ENCODE measurements at places on chromosomes 2 and 18.

DNA sequence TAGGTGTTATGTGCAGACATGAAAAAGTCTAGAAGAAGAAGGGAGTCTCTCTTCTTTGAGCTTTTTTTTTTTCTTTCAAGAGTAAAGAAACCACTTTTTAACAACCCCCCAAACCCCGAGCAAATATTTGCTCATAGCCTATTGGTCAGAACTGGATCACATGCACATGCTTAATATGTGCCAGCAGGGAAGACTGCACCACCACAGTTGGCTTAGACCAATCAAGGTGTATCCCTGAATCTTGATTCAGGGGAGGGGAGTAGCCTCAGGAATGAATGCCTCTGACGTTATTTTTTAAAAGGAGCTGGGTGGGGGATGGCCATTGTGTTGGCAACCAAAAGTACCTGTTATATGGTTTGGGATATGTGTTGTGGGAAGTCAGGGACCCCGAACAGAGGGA is 171.4 kb upstream of the NABP1 start:
- DNase-seq = no peak

GRCh38 chr18:57062844-57063243 is 84.0 kb upstream of the BOD1L2 start:
- no peak for DNase-seq

DNA sequence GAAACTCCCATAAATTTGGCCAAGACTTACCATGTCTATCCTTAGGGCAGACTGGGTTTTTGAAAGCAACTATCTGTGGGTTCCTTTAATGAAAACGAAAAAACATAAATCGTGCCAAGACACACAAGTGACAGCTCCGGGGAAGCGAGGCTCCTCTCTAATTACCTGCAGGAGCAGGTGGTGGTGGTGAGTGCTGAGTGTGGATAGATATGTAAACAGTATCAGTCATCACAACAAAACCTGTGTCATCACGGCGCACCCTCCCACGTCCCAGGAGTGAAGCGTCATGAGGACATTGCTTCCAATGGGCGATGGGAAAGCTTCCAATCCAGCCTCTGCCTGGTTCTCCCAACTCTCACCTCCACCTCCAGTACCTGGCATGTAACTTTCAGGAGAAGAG is 31.3 kb downstream of the ACKR3 start:
- no peak for DNase-seq

- no peak for DNase-seq
These were observed 94.3 kb downstream of the TWIST2 start for GRCh38 chr2:238942080-238942725.

GRCh38 chr2:32064021-32064601 is 755 bp downstream of the SPAST start:
- DNase-seq = no peak

DNA sequence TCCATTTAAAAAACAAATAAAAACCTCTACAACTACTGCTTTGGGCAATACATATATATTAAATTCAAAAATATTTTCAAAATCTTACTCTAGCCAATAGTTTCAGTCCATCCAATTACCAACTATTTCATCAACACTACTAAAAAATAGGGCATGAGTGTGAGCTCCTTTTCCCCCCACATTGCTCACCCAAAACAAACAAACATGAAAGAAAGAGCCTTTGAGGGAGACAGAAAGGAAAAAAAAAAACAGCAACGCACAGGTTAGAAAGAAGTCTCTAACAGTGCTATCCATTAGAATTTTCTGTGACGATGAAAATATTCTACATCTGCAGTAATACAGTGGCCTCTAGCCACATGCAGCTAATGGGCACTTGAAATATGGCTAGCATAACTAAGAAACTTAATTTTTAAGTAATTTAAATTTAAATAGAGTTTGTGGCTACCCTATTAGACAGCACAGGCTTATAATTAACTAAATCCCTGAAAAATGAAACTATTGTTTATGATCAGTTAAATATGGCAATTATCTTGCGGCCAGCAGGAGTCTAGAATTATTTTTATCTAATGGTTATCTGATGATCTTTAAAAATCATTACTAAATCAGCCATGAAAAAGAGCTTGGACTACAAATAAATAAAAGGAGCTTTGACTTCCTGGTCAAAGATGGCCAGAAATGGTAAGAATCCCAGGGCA is 59.2 kb downstream of the RBMS1 start:
- DNase-seq = no peak

DNA sequence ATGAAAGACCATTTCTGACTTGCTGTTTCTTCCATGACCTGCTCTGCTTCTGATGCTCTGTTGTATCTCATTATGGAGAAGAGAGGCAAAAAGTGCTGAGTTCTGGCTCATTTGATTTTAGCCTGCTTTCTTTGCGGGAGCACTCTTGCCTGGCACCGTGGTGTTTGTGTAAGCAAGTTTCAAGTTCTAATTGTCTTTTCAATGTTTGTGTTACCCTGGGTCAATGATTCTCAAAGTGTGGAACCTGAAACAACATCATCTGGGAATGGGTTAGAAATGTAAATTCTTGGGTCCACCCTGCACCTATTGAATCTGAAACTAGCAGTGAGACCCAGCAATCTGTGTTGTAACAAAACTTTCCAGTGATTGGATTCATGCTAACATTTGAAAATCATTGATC is 85.5 kb upstream of the STON1 start:
- DNase-seq = no peak

GRCh38 chr18:36186461-36187192 is 670 bp upstream of the MOCOS start:
- DNase-seq = no peak

- DNase-seq = no peak
These were observed 19.3 kb upstream of the DSG2 start for GRCh38 chr18:31478688-31479087.

DNA sequence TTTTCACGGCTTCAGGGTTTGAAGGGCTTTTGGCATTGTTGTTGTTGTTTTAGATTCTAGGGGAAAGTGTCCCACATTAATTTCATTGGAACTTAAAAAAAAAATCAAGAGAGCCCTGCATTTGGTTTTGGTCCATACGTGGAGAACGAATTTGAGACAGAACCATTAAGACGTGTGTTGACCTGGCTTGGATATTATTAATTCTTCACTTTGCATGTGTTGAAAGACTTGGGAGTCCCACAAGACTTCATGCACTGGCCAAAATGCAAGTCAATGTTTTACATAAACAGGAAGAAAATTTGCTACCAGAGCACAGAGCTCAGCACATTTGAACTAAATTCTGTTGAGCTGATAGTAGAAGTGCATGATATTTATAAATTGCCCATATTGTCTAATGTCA is 761.2 kb upstream of the ACVR2A start:
- DNase-seq = no peak

DNA sequence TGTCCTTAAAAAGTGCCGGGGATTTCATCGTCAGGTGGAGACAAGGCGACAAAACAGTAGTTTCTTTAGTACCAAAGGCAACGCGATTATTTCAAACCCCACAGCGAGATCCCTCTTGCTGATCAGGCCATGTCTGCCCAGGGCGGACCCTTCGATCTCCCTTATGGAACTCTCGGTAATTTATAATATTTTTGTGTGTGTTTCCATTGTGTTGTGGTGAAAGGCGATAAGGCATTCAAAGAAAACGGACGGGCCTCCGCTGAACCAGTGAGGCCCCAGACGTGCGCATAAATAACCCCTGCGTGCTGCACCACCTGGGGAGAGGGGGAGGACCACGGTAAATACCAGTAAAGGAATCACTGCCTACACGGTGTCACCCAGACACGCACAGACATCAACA is 1.4 kb upstream of the GAD1 start:
- DNase-seq = no peak

DNA sequence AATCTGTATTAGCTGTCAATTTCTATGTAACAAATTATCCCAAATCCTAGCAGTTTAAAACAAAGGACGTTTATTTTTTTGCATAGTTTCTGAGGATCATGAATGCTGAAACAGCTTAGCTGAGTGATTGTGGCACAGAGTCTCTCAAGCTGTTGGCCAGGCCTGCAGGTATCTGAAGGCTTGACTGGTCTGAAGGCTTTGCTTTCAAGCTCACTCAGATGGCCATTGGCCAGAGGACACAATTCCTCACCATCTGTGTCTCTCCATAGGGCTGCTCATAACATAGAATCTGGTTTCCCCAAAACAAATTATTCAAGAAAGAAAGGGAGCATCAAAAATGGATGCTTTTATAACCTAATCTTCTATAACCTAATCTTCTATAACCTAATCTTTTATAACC is 33.7 kb downstream of the UNC80 start:
- DNase-seq = no peak

DNA sequence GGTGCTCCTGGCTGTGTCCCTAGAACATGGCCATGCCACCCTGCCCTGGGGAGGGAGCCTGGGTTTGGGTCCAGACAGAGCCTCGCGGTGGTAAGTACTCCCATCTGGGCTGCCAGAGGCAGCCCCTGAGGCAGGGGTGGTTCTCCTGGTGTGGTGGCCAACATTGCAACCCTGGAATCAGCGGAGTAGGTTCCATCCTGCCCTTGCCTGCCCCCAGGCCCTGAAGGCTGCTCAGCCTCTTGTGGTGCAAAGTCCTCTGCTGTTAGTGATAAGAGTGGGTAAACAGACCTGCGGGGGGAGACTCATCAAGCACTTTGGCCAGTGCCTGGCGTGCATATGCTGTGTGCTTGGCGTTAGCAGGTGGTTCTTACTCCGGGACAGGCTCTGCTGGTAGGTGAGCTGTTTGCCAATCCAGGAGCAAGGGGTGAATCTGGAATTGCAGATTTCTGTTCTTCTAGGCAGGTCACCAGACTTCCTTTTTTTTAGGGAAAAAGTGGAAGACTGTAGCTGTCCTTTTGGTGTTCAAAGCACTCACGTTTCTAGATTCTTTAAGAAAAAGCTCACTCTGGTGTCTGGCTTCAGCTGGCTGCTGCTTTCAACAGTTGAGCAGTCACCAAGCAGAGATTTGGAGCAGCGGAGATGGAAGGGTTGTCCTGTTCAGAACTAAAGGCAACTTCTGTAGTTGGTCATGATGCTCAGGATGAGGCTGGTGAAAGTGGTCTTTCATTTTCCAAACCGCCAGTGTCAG is 3.2 kb downstream of the CNNM3 start:
- no peak for DNase-seq

GRCh38 chr2:29613792-29614266 is 307.6 kb downstream of the ALK start:
- no peak for DNase-seq

- no peak for DNase-seq
These were observed 811.3 kb downstream of the CPS1 start for GRCh38 chr2:211367711-211368110.

DNA sequence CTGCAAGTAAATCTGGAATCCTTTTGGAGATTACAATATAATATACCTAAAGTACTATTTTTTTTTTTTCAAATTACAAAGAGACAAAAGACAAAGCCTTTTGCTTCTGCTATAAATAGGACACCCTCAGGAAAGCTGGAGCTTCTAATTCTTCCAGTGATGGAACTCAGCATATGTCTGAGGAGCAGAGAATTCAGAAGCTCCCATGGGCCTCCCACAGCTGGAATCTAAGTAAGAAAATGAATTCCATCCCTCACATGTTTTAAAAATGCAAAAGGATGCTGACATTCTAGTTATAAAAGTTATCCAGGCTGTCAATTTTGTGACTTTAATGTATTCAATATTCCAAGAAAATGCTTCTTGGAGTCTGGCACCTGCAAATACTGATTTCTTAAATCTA is 571.3 kb upstream of the LRRTM4 start:
- no peak for DNase-seq

- peak; percentile 54 for DNase-seq
These were observed 3.3 kb upstream of the GPBAR1 start for GRCh38 chr2:218257390-218257981.

DNA sequence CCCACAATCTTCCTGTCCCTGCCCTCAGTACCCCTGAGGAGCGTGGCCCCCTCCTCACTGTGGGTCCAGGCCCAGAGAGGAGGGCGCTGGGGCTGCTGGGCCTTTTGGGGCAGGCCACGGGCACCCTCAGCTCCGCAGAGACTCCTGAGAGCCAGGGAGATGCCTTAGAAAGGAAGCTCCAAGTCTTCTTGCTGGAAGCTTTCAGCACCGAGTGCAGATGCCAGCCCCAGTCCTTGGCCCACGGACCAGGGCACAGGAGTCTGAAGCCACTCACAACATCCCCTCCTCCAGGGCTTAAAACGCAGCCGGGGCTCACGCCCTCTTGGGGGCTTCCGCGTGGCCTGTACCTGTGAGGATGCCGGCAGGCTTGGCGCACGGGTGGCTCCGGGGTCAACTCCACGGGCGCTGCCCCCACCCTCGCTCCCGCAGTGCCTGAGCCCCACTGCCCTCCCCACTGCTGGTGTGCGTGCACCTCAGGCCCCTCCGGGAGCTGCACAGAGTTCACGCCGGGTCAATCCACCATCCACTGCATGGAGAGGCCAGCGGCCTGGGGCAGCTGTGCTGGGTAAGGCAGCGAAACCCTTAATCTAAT is 72.1 kb upstream of the CTDP1 start:
- DNase-seq = no peak
